ENCODE measurements at places on chromosomes 5 and 9.
A peak's percentile ranks its signal among the peaks of the same experiment; 100 is the strongest.

DNA sequence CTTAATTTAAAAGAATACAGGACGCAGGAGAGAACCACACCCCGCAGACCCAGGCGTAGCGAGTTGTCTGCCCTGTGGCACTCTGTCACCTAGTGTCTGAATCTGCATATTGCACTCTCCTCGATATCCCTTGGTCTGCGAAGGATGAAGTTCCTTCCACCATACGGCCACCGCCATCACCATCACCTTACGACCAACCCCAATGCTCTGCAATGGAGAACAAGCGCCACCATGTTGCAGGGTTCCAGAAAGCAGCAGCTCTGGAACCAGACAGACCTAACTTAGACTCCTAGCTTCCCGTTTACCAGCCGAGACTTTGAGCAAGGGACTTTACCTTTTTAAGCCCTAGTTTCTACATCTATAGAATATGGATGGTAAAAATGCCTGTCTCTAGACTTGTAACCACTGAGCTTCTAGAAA lies 77.4 kb upstream of the DMRT1 start:
- peak; percentile 72 for DNase-seq

- peak; percentile 93 for DNase-seq
Measured at GRCh38 chr5:156326718-156327259, at the start of gene SGCD. Gene SGCD, plus strand, starts transcription at chr5:156327164.

- no peak for DNase-seq
Measured at GRCh38 chr5:16935231-16936149, 598 bp downstream of the MYO10 start.

DNA sequence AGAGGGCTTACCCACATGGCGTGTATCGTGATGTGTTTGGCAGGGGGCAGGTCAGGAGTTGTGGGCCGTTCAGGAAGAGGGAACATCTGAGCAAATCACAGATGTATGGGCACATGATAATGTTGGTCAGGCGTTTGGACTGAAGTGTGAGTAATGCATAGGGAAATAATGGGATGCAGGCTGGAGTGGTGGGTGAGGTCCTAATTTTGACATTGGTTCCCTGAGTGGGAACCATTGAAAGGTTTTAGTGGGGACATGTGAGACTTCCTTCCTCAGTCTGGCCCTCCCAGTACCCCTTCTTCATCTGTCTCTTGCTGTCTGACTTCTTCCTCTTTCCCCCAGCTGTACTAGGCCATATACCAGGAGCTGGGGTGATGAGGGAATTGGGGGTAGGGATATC lies 7.6 kb downstream of the OTULIN start:
- DNase-seq, result no peak

DNA sequence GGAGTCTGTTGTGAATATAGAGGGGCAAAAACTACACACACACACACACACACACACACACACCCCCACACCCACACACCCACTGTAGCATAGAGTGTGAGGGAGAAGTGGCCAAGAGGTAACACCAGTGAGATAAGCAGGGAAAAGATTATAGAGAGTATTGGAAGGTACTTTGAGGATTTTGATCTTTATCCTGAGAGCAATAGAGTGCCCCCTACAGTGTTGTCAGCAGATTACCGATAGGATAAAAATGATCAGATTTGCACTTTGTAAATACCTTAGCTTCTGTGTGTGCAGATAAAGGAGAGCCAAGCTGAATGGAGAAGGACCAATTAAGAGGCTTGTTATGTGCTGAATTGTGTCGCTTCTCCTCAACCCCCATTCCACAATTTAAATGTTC lies 32.3 kb downstream of the ERCC6L2 start:
- no peak for DNase-seq

DNA sequence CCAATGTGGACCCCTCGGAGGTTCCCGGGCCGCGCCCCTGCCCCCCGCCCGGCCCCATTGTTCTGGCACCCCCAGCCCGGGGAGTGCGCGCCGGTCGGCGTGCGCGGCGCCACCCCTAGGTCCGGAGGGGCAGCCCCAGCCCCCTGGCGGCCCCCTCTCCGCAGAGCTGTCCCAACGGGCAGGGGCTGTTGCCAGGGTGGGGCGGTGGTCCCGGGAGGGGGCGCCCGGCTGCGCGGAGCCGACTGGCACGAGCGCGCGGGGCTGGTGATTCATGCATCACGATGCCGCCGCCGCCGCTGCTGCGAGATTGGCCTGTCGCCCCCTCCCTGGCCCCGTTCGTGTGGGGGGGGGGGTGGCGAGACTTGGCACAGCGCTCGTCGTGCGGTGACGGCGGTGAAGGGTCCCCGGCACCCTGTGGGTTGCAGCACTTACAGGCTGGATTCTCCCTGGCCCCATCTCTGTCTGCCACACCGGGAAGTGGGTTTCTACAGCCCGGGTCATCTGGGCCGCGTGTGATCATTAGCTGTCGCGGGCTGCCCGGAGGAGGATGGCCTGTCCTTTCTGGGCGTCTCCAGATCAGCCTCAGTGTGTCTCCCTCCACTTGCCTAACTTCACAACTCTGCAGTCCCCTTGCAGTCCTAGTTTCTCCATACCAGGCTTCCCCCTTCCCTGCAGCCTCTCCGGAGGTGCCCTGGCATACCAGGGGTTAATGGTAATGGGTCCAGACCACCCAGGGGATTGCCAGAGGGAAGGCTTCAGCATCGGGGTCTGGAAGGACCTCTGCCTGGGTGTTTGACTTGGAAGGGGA lies 858 bp downstream of the NCS1 start:
- DNase-seq, result no peak

GRCh38 chr5:171986772-171987171 lies 19.7 kb downstream of the FBXW11 start:
- no peak for DNase-seq

All from femur (tissue), 1 donor.